Hematopoietic multipotent progenitor cell treated with erythropoietin and hydrocortisone succinate and interleukin-3 and kit ligand, for 8 days (in vitro differentiated cells): ENCODE measurements at places on chromosomes 2 and 18.
A peak's percentile ranks its signal among the peaks of the same experiment; 100 is the strongest.

- DNase-seq = no peak
Measured at GRCh38 chr2:14322306-14322705, 310.2 kb upstream of the LRATD1 start.

GRCh38 chr2:62467475-62468321 is 38.3 kb downstream of the TMEM17 start:
- no peak for DNase-seq

GRCh38 chr2:107278672-107279071 is 392.7 kb upstream of the ST6GAL2 start:
- no peak for DNase-seq

DNA sequence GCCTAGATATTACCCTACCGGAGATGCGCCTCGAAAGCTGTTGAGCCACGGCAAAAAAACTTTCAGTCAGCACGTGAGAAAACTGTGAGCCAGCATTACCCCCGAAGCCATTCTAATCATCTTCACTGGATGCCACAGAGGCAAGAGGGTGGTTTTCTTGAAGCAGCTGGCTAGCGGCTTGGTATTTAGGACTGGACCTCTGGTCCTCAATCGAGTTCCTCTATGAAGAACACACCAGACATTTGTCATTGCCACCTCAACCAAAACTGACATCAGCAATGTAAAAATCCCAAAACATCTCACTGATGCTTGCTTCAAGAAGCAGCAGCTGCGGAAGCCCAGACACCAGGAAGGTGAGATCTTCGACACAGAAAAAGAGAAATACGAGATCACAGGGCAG is 52.8 kb upstream of the SLC66A3 start:
- DNase-seq = no peak

GRCh38 chr18:22300665-22301636 is 116.8 kb downstream of the CTAGE1 start:
- DNase-seq = no peak

DNA sequence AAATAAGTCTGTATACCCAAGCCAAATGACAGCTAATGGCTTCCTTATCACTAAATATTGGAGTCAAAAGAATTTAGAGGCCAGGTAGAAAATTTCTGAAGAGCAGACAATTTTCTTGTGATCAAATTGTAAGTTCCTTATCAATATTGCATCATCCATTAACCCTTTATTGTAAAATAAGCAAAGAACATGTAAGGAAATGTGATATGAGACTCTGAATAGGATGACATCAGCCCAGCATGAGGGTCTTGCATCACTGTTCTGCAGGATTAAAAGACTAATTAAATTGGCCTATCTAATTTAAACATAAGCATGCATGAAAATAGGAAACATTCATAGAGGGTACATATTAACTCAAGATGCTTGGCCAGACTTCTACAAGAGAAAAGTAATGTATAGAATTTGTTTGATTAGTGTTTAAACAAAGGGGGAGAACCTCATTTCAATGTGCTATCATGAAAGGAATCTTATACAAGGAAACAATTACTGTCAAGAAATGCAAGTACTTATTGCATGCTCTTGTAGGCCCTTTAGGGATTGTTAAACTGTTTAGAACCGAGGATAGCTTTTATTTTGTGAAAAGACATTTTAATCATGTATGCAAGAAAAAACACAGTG is 302.9 kb downstream of the PRKCE start:
- no peak for DNase-seq

- no peak for DNase-seq
Measured at GRCh38 chr18:75742516-75742915, 315.0 kb upstream of the SMIM21 start.

DNA sequence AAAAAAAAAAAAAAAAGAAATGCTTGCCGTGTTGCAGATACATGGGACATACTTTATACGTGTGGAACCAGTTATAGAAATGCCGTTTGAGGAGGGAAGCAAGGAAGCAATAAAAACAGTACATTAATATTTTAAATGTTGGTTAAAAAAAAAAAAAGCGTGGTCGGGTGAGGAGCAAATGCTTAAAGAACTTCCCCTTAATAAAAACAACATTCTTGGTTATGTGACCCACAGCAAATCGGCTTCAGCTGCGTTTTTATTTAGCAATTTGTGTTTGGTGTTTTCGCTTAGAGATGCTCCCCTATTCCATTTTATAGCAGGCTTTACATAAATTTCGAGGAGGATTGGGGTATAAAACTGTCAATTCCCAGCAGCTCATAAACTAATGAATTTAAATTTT is 223.6 kb downstream of the LRRTM1 start:
- no peak for DNase-seq

GRCh38 chr2:167749016-167749415 is 498.4 kb downstream of the STK39 start:
- DNase-seq = no peak

- peak; percentile 36 for DNase-seq
Measured at GRCh38 chr18:37778417-37779165, 213.0 kb upstream of the CELF4 start.
